ENCODE measurements at places on chromosomes 5 and 9.

DNA sequence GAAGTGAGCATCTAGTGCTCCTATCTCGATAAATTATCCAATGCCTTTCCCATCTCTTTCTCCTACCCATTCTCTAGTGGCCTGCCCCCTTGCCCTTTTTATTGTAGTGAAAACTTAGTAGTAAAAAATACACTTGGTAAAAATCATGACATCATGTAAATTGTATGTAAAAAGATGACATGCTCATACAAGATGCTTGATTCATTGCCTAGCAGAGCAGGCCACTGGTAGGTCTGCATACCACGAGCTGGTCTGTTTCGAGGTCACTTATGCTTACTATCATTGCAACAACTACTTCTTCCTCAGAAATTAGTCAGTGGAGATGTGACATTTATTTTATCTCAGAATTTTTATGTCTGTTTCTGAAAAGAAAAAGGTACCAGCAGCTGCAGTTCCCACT, 177.3 kb downstream of the C9orf152 start:
- DNase-seq: no peak

DNA sequence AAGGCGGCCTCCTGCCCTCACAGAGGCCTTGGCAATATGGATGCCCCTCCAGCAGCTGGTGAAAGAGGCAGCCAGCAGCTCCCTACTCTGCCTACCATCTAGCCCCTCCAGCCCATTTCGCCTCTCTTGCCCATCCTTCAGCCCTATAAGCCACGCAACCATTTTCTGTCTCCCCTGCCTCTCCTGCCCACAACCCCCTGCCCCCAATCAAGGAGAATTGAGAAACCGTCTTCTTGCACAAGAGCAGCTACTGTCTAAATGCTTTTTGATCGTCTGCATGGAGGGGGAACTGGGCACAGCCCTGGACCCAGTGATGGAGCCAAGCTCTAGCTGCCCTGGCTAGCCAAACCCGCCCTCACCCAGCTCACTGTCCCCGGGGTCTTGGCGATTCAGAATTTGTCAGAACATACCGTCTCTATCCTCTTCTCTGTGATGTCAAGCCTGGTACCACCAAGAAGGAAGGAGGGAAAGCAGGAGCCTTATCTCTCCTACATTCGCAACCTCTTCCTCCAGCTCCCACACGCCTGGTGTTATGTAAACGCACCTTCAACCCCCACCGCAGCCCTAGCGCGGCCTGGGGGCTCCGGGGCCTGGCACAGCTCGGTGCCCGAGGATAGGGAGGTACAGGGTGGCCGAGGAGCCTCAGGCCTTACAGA, 1.2 kb downstream of the SPRY4 start:
- DNase-seq: no peak

DNA sequence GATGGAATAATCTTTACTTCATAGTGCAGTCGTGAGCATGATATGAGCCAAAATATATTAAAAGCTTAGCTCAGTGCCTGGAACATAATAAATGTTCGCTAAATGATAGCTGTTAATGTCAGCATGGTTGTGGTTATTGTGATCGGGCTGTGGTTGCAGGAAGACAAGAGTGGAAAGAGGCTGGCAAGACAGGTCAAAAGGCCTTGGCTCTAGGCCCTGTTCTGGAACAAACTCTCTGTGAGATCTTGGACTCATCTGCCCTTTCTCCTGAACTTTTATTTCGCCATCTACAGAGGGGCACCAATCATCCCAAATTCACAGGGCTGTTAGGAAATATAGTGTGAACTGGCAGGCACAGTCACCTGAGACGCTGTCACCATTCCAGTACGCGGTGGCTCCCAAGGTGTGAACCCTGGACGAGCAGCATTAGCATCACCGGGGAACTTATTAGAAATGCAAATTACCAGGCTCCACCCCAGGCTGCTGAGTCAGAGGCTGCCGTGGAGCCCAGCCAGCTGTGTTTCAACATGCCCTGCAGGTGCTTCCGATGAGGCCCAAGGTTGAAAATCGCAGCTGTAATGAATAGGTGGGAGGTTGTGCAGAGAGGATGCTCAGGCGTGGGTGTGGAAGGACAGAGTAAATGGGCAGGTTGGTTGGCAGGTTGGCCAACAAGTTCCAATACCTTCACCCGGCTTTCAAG, 50.2 kb upstream of the SAP30L start:
- DNase-seq: no peak

DNA sequence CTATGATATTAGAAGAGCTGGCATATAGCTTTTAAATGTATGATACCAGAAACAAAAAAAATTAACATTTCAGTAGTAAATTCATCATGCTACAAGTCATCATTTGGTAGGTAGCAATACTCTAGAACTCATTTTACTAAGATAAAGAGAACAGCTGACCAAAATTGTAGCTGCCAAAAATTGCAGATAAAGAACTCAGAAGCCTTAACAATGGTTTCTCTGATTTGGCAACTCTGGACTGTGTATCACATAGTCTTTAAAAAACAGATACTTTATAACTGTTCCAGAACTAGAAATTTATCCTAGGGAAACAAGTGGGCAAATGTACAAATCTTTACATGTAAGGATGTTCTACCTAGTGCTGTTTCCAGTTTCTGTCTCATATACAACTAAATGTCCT, 33.9 kb downstream of the ZFR start:
- no peak for DNase-seq

DNA sequence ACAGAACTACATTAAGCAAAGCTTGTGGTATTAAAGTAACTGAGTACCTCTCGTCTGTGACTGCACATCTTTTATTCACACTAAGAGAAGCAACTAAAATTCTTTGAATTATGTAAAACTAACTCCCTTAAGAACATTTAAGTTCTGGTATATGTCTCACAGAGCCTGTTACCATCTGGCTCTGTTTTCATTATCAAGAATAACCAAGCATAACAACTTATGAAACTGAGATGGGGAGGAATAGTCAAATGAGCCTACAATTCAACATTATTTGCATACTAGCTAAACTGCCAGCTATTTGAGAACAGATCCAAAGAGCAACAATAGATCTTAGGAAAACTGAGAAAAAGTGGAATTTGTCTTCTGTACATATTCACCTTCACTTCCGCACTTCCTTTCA, 25.3 kb upstream of the ISOC1 start:
- no peak for DNase-seq

DNA sequence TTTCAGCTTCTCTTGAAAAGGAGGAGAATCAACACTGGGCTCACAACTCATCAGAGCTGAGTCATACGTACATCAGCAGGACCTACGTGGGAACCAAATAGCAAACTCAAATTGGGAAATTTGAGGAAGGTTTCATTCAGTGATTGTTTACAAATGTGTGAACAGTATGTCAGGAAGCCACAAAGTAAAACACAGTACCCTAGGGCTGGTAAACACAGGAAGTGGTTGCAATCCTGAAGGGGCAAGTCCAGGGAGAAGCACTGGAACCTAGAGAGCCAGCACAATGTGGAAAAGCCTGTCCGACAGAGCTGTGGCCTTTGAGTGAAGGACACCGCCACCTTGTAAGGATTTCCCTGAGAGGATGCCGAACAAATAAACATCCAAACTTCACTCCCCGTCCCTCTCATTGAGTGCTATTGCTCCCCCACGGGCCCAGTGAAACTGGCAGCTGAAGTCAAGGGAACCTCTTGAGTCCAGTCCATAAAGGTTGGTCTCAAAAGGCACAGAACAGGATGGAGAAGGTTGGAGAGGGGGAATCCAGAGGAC, 26.7 kb upstream of the RICTOR start:
- peak; percentile 19 for DNase-seq

DNA sequence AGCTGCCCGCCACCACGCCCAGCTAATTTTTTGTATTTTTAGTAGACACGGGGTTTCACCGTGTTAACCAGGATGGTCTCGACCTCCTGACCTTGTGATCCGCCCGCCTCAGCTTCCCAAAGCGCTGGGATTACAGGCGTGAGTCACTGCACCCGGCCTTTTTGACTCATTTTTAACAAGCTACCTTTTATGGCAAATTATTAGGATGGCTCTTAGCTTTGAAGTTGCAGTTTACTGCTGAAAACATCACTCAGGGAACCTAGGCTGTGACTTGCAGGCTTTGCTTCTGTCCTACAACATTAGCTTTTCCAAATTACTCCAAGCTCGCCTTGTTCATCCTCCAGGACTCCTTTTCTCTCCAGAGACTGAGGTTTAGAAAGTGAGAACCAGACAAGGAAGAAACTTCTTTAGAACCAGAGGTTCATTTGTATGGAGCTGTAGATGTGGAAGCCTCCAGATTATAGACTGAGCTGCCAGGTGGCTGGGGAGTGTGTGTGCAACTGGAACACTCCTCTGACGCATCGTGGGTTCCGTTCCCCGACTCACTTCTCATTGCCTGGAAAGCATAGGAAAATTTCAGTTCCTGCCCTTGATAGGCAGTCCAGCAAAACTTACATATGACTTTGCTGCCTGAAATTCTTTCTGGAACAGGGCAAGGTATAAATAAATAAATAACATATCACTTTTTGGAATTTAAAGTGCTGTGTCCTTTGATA, 23.8 kb upstream of the SPTAN1 start:
- no peak for DNase-seq

- no peak for DNase-seq
Observed at GRCh38 chr9:135662758-135663450, at the start of gene LCN9. LCN9 (plus strand) TSS chr9:135663309; CDS start chr9:135663322, 13 bp downstream.

- DNase-seq: no peak
Observed at GRCh38 chr5:140293091-140293848, 9.6 kb downstream of the PFDN1 start.

- no peak for DNase-seq
Observed at GRCh38 chr9:336039-336438, 121.4 kb downstream of the DOCK8 start.

GRCh38 chr9:98064623-98065392, 8.3 kb downstream of the NANS start:
- no peak for DNase-seq

GRCh38 chr5:92939428-92939827, 641.6 kb downstream of the NR2F1-AS1 start:
- no peak for DNase-seq

DNA sequence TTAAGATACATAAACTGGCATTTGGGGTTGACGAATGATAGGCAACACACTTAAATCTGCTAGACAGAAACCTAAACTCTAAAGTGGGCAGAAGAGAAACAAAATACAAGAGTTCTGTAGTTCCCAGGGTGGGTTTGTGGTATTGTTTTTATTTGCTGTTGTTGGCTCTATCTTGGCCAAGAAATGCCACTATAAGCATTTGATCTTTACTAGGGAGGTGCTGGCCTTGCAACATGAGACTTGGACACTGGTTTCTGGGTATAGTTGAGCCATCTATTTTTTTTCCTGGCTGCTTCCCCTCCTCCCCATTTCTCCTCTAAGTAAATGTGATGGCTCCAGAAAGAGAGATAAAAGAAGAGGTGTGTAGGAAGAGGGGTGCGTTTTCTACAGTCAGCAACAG, 251.2 kb downstream of the SLIT3 start:
- DNase-seq: no peak

DNA sequence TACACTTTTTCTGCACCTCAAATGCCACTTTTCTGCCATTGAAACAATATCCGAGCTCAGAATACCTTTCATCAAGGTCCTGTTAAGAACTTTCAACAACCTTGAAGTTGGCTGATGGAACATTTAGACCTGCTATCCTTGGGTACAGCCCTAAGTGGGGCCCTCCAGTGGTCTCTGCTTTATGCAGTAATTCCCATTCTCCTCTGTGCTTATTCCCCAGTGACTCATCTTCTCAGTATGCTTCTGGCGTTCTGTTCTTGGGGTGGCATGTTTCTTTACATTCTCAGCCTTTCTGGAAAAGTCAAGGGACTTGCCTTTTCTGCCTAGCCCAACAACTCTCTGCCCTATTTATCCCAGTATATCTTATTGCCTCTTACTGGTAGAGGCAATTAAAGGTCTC, 7.1 kb downstream of the ANP32B start:
- no peak for DNase-seq

- DNase-seq: no peak
Observed at GRCh38 chr9:111064160-111064837, 26.0 kb upstream of the LPAR1 start.

DNA sequence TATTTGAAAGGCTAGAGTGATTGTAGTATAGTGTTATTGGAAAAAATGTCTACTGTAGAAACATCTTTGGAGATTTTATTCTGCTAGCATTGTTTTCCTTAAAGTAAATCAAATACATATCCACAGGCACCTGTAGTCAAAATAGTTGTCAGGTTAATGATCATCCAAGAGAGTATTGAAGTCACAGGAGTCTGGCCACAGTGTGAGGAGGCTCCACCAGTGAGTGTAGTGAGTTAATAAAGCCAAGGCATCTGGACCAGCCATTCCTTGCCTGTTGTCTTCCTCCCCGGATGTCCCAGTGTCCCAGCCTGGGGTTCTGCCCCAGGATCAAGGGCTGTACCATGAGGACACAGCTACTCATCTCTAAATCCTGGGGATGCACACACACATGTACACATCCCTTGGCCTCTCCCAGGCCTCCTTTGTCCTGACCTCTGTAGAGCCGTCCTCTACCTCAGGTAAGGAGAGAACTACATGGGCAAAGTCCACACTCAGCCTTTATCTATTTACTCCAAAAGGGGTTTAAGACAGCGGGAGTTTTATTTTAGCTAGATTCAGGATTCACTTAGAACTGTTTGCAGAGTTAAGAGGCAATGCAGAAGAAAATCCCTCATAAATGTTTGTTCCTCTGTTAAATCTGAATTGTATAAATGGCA, 3.7 kb downstream of the PIK3R1 start:
- DNase-seq: no peak

- DNase-seq: no peak
Observed at GRCh38 chr5:11105696-11106095, 344.7 kb upstream of the DAP start.

- DNase-seq: no peak
Observed at GRCh38 chr5:93736284-93736683, 5.1 kb downstream of the POU5F2 start.

DNA sequence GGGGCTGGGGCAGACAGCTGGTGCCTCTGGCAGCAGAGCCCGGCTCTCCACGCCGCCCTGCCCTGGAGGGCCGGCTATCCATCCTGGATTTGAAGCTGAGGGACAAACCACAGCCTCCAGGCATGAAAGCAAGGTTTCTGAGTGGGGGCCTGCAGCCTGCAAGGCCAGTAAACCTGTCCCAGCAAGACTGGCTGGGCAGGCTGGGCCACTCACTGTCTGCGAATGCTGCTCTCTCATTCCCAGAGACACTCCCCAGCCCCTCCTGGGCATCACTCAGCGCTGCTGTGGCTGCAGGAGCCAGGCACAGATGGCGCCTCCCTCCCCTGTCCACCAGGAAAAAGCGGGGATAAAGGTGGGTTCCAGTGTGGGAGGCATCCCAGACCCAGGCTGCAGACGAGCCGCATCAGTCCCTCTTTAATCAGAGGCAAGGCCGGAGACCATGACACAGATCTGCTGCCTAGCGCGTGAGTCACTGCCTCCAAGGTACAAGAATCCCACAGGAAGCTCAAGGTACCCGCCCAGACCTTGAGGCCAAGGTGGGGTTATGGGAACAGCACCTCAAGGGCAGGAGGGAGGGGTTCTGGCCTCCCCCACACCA, 118.0 kb downstream of the VAV2 start:
- DNase-seq: no peak

Data from NCI-H2029 (cell line).